ENCODE measurements at places on chromosomes 7 and 10.

- peak; percentile 63 for DNase-seq
Observed at GRCh38 chr10:77872151-77872946, 54.2 kb downstream of the DLG5 start.

DNA sequence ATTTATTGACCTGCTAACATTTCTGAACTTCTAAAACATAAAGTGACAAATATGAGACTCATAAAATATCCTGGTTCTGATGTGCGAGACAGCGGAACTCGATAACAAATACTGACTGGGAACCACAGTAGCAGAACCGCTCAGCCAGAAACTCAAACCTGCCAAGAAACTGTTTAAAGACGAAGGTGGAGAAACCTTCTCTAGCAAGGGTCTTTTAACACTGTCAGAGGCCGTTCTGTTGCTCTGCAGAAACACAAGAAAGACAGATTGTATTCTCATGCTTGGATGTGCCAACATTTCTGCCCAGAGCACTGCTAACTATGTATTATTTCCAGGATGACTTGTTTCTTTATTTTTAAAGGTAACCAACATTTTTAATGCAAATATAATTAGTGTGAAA lies 514.8 kb upstream of the ADARB2 start:
- no peak for DNase-seq

DNA sequence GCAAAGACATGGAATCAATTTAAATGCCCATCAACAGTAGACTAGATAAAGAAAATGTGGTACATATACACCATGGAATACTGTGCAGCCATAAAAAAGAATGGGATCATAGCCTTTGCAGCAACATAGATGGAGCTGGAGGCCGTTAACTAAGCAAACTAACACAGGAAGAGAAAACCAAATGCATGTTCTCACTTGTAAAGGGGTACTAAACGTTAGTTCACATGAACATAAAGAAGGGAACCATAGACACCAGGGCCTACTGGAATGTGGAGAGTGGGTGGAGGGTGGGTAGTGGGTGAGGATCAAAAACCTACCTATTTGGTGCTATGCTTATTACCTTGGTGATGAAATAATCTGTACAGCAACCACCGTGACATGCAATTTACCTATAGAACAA lies 78.4 kb upstream of the GSDME start:
- DNase-seq, result no peak

DNA sequence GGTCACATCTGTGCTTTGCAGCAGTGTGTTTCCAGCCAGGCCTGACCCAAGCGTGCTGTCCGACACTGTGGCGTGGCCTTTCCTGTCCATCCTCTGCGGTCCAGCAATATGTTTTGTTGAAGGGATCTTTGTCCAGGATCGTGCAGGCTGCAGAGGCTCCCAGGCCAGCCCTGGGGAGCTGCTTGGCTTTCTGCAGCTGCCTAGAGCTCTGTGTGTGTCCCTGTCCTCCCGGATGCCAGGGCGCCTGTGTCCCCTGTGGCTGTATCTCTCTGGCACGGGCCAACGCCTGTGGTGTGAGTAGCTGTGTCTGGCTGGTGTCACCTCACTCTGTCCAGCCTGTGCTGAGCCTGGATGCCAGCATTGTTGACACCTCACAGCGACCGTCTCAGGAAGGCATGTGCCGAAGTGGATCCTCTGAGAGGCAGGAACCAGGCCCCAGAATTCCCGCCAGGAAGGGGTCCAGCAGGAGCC lies 94.5 kb downstream of the INPP5A start:
- DNase-seq, result no peak

- no peak for DNase-seq
Observed at GRCh38 chr7:112395411-112395810, 54.8 kb upstream of the IFRD1 start.

DNA sequence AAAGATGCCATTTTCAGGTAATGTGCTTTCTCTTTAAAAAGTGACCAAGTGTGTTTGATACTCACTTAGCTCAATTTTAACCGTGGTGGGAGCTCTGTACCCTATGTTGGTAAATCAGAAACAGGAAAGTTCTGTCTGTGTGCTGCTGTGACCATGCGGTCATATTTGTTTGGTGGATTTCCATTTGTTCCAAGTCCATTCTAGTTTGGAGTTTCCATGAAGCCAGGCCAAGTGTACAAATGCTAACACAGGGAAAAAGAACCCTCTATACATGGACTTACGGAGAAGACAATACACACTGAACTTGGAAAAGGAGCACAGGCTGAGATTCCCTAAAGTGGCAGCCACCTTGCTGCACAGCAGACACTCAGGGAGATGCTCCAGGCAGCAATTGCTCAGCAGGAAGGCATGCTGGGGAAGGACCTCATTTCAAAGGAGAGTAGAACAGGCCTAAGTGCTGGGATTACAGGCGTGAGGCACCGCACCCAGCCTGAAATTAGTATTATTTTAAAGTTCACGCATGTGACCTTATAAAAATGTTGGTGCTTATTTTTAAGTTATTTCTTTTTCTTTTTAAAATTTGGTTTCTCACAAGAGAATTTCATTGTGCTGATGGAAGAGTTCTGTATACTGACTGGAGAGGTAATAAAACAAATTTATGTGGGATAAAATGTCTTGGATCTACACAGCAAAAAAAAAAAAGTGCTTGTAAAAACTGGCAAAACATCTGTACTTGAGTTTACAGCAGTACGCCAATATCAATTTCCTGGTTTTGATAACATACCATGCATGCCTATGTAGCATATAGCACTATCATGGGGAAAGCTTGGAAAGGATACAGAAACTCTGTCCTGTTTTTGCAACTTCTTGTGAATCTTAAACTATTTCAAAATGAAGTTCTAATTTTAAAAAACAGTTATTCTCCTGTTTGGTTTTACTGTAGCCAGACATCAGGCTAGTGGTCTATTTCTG lies 436.2 kb downstream of the KCNMA1 start:
- no peak for DNase-seq

DNA sequence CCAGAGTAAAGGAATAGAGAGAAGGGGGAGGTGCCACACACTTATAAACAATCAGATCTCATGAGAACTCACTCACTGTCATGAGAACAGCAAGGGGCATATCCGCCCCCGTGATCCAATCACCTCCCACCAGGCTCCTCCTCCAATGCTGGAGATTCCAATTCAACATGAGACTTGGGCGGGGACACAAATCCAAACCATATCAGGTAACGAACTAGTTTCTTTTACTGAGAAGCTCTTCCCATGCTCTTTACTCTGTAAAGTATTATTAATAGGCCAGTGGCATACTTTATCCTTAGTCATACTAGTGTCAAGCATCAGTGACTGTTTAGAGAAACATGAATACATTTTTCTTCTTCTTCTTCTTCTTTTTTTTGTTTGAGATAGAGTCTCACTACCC lies 39.4 kb upstream of the ZNF488 start:
- DNase-seq, result no peak

DNA sequence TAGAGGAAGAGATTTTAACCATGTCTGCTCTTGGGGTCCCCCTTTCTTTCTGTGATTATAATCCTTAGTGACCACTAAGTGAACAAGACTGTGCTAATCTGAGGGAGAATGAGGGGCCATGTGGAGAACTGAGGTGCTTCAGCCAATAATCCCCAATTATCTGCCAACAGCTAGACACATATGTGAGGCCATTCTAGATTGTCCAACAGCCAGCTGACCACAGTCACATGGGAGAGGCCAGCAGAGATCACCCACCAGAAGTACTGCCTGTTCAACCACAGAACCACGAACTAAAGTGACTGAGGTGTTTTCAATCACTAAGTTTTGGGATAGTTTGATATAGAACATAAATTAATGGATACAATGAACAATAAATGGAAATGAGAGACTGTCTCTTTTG lies 74.3 kb downstream of the SEMA3E start:
- DNase-seq, result no peak

DNA sequence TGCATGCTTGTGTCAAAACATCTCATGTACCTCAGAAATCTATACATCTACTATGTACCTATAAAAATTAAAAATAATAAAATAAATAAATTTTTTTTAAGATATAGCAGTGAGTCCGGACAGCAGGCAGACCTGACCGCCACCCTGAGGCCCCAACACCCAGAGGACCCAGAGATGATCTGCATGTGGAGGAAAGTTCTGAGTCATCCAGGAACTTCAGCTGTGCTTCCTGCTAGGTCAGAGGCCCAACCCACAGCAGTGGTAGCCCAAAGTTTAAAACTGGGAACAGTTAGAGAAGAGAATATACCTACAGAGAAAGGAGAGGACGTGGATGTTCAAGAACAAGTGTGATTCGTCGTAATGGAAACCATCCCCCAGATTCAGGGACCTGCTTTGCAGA lies 683.7 kb upstream of the NRP1 start:
- peak; percentile 28 for DNase-seq

Data from fibroblast of mammary gland (primary cell).